ENCODE measurements at places on chromosomes 5 and 9.

GRCh38 chr5:5042806-5043205 is 97.3 kb upstream of the ADAMTS16 start:
- DNase-seq = no peak

DNA sequence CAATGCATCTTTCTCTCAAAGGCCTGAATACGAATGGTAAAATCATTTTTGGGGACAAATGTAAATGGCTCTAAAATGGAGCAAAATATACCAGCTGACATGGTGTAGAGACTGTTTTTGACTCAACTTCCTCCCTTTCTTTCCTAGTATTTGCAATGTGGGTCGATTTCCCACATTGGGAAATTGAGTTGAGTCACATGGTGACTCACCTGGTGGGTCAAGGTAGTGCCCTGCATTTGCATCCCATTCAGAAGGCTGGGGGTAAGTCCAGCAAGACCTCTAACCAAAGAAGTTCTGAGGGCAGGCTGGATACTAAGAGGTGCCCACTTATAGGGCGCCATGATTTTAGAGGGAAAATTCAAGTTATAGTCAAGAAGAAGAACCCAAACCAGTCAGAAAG is 179.6 kb upstream of the MPDZ start:
- DNase-seq = no peak

DNA sequence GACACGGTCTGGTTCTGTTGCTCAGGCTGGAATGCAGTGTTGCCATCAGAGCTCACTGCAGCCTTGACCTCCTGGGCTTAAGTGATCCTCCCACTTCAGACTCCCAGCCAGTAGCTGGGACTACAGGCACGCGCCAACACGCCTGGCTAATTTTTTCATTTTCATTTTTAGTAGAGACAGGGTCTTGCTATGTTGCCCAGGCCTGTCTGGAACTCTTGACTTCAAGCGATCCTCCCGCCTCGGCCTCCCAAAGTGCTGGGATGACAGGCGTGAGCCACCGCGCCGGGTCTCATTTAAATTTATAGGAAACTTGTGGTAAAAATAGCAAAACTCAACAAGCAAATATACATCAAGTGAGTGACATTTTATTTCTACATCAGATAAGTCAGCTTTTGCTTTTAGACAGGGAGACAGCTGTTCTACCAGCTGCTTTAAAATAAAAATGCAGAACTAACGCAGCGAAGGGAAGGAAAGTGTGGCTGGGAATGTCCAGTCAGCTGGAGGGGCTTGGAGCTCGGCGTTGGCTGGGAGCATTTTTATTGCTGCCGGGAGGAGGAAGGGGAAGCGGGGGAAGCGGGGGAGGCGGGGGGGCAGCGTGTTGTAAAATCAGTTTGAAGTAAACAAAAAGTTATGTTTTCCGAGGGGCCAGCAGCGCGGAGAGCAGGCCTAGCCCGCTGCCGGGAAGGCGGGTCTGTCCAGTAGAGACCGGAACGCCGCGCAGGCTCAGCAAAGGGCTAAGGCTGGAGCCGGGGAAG is 707 bp upstream of the ZFYVE16 start:
- no peak for DNase-seq

DNA sequence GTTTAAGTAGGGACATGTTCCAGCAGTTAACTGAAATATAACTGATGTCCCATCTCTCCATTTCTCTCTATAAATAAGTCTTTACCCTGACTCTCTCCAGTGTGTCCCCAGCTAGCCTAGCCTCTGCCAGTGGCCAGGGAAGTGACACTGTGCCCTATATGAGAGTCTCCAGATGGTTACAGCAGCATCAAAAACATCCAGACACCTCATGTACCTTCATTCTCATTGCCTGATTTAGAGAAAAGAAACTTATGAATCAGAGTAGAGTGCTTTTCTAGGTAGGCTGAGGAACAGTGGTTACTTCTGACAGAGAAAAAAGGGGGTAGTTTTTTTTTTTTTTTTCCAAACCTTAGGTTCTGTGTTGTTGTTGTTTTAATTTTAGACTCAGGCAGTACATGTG is 148.5 kb downstream of the GNAQ start:
- DNase-seq = no peak

- no peak for DNase-seq
Observed at GRCh38 chr5:67160272-67160671, 36.3 kb downstream of the CD180 start.

GRCh38 chr5:130151239-130151638 is 247.0 kb downstream of the CHSY3 start:
- DNase-seq = no peak

GRCh38 chr9:69049094-69049493 is 13.5 kb downstream of the FXN start:
- no peak for DNase-seq

- DNase-seq = no peak
Observed at GRCh38 chr9:88753691-88754367, 218.9 kb downstream of the NXNL2 start.

Data from hematopoietic multipotent progenitor cell treated with erythropoietin and hydrocortisone succinate and interleukin-3 and kit ligand, for 15 days (in vitro differentiated cells).